NCI-H1092 treated with DMSO at 0.1 percent for 48 hours (cell line): ENCODE measurements at places on chromosomes 4 and X.

DNA sequence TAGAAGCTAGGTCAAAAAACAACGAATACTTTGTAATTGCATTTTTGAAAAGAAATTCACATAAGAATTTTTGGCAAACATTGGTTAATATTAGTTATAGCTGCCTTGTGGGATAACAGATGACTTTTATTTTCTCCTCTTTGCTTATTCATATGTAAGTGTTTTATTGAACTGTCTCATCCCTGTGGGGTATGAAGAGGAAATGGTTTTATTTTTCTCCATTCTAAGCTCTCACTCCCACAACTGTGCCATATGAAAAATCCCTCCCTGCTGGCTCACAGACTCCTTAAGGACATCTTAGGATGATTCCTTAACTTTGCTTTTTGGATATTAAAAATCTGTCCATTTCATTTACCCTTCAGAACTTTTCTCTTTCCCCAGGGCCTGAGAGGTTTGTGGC is 300.6 kb downstream of the PPP1R2C start:
- no peak for DNase-seq

GRCh38 chr4:40967550-40967949 is 217.8 kb downstream of the NSUN7 start:
- no peak for DNase-seq

GRCh38 chr4:134313591-134313990 is 112.0 kb upstream of the PABPC4L start:
- no peak for DNase-seq

- peak; percentile 5 for DNase-seq
Measured at GRCh38 chrX:136954930-136955329, 74.4 kb upstream of the RBMX start.

DNA sequence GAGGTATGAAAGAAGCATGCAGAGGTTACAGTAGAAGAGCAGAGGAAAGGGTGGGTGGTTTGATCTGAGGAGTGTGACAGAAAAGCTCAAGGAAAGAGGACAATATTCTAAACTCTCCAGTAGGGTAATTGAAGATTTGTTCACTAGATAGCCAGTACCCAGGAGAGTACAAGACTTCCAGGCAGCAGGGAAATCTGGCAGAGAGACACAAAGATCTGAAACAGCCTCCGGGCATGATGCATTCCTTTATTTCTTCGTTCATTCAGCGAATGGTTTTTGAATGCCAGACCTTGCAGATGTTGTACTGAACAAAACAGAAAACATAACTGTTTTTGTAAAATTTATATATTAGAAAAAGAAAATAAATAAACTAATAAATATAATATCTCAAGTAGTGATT is 766.6 kb downstream of the FAT4 start:
- no peak for DNase-seq

DNA sequence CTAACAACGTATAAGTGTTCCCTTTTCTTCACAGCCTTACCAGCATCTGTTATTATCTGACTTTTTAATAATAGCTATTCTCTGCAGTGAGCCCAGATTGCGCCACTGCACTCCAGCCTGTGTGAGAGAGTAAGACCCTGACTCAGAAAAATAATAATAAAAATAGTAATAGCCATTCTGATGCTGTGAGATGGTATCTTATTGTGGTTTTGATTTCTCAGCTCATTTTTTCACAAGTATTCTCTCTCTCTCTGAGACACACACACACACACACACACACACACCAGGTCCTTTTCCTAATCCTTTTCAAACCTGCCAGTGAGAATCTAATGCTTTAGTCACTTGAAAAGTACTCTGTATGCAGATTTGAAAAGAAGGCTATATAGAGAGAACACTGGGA is 89.8 kb downstream of the CHIC2 start:
- DNase-seq = no peak
